Placental epithelial cell (primary cell): ENCODE measurements at places on chromosomes 1 and 21. TPM values are rescaled to one million over a fixed set of nuclear protein-coding genes. Genes with fewer than 3 reads are reported as not detected.

Gene COL24A1
- not detected in 2 replicates for total RNA-seq

Gene TNNT2
- total RNA-seq: 1.4 and 1.6 TPM in 2 replicates

Gene HUNK
- 0.22 and 0.79 TPM in 2 replicates for total RNA-seq

Gene CLCA4
- not detected in 2 replicates for total RNA-seq

Gene UBL4B
- not detected in 2 replicates for total RNA-seq

Gene TAL1
- not detected in 2 replicates for total RNA-seq

Gene LPAR3
- total RNA-seq: 0.39 and 3.9 TPM in 2 replicates

Gene AMY1B
- total RNA-seq: not detected in 2 replicates

Gene HSPB7
- 0.22 TPM in 1 of 2 replicates, not detected in the other for total RNA-seq

Gene AKR7A3
- total RNA-seq: 0.11 and 0.79 TPM in 2 replicates

Gene POU3F1
- 31.9 and 40.8 TPM in 2 replicates for total RNA-seq

Gene SPATA1
- total RNA-seq: 0.11 and 1.2 TPM in 2 replicates

Gene IFNAR1
- total RNA-seq: 15.7 and 18.0 TPM in 2 replicates

Gene CBR3
- total RNA-seq: 0.54 and 2.4 TPM in 2 replicates
